ENCODE measurements at places on chromosomes 5 and 9.

- no peak for DNase-seq
Measured at GRCh38 chr9:91494751-91495150, 71.1 kb upstream of the NFIL3 start.

GRCh38 chr5:174991847-174992246 lies 267.5 kb downstream of the MSX2 start:
- DNase-seq, result no peak

GRCh38 chr5:124692324-124692723 lies 54.1 kb downstream of the ZNF608 start:
- no peak for DNase-seq

DNA sequence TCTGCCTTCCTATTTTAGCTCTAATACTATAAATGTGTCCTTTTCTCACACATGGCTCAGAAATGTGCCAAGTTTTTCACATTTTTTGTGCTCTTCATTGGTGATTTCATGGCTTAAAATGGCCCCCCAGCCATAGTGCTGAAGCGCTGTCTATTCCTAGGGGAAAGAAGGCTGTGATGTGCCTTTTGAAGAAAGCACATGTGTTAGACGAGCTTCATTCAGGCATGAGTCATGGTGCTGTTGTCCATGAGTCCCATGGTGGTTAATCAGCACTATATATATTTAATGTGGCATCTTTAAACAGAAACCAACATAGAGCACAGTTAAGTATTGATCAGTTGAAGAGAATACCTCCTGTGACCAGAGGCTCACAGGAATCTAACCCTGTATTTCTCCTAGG lies 55.8 kb downstream of the PDE8B start:
- no peak for DNase-seq

DNA sequence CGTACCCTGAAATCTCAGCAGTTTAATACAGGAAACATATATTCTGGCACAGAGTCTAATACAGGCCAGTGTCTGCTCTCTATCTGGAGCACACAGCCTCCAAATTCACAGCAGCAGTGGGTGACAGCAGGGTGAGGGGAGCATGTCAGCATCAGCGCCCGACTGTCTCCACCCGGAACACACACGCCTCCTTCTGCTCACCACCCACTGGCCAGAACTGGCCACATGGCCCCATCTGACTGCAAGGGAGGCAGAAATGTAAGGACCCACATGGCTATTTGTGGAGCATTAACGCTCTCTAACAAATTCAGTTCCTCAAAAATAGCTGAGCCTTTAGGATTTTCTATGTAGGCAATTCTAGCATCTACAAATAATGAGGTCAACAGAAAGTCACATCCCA lies 24.6 kb downstream of the UBE2QL1 start:
- DNase-seq, result no peak

DNA sequence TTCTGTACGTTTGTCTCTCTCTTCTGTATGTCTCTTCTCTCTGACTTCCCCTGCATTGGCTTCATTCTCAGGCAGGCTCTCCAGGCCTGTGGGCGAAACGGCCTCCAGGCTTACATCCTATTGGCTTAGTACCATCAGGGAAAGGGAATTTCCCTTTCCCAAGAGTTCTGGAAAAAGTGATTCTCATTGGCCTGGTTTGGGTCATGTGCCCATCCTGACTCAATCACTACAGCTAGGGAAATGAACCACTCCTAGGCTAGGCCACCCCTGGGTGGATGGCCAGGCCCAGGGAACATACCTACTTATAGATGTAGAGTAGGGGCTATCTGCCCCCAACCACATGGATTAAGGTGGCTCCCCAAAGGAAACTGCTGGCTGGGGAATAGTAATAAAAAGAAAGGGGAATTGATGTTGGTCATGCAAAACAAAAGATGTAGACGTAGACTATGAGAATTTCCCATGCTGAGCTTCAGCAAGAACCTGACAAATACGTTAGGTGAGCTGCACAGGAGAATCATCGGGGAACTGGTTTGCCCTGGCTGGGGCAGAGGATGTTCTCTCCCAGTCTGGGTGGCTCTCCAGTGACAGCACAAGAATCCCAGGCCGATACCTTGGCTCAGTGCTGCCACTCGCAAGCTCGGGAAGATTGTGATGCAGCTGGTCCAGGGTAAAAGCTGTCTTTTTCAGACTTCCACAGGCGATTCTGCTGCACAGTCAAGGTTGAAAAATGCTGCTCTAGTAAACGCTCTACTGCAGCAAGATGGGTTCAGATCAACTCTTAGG lies 3.7 kb upstream of the EGR1 start:
- DNase-seq, result no peak
